Hematopoietic multipotent progenitor cell treated with erythropoietin and hydrocortisone succinate and interleukin-3 and kit ligand, for 6 days (in vitro differentiated cells): ENCODE measurements at places on chromosomes 16 and 17.

DNA sequence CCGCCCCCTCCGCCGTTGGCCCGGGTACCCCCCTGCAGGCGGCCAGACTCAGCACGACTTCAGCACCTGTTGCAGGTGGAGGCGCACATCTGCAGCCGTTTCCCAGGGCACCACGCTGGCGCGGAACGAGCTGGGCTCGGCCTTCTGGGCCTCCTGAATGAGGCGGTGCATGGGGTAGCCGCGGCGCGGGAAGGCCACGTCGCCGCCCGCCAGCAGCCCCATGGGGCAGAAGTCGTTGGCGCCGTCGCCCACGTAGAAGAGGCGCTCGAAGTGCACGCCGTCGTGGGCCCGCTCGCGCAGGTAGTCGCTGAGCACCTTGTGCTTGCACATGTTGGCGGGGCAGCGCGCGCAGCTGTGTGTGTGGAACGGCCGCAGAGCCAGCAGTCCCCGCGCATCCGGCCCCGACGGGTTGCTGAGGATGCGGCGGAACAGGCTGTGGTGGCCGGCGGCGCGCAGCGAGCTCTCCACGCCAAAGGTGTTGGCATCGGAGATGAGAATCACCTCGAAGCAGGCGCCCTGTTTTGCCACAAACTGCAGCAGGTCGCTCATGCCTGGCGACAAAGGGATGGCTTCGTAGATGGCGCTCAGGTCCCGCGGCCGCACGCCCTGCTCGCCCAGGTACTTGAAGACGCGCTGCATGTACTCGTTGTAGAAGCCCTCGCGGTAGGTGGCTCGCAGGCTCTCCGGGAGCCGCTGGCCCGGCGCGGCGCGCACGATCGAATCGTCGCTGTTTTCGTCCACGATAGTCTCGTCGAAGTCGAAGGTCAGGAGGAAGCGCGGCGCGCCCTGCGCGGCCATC lies 6.2 kb downstream of the PHOSPHO1 start:
- DNase-seq, result peak; percentile 43

- DNase-seq, result peak; percentile 76
Observed at GRCh38 chr16:87635541-87636049, 33.3 kb downstream of the JPH3 start.

- DNase-seq, result no peak
Observed at GRCh38 chr17:10673312-10673711, 16.2 kb upstream of the MYH3 start.

- DNase-seq, result no peak
Observed at GRCh38 chr17:48843187-48843900, 12.5 kb downstream of the CALCOCO2 start.

DNA sequence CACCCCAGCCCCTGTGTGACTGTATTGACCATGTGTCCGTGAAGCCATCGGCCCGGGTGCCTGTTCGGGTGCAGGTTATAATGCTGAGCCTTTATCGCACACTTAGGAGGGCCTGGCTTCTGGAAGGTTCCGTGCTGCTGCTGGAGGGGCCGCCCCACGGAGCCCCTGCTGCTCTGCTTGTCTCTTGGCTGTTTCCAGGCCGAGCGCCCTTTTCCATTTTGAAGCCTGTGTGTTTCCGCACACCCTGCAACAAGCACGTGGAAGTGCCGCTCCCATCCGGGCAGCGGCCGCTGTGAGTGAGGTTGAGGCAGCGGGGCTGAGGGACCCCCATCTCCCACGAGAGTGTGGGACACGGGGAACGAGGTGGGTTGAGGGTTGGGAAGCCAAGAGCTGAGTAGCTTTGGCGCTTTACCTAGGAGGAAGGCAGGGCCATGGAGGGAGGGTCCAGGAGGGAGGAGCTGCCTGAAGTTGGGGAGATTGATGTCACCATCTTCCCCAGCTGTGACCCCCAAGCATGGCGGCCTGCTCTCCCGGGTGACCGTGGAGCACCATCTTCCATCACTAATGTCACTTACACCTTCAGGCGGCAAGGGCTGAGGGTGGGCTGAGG lies 200.1 kb upstream of the GSE1 start:
- no peak for DNase-seq

- peak; percentile 52 for DNase-seq
Observed at GRCh38 chr16:3029491-3030221, 5.8 kb downstream of the THOC6 start.

DNA sequence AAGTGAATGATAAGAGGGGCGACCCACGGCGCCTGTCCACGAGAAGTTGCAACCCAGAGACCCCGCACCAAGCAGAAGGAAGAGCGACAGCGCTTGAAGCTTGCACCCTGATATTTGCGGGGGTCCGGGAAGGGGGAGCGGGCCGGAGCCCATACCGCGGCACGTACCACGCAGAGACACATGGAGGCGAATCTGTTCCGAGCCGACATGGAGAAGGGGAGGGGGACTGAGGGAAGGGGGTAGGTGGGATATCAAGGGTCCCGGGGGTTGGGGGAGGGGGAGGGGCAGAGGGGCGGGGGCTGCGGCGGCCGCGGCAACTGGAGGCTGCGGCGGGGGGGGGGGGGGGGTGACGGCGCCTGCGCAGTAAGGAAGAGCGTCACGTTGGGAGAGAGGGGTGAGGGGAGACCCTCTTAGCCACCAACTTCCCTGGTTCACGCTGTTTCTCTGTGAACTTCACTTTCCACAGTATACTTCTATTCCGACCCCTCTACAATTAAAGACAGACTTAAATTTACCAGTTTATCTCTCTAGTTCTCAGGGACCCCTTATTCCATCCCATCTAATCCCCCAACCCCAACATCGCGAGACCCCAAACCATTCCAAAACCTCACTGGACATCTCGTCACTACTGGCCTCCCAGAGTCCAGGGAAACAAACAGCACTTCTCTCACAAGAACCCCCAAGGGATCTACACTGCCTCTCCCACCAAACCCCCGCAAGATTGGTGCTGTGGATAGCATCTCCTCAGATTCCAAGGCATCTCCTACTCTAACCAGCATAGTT lies 8.0 kb downstream of the DLG4 start:
- DNase-seq, result no peak
